GM12878 (cell line): ENCODE measurements at places on chromosomes 16 and 17.

DNA sequence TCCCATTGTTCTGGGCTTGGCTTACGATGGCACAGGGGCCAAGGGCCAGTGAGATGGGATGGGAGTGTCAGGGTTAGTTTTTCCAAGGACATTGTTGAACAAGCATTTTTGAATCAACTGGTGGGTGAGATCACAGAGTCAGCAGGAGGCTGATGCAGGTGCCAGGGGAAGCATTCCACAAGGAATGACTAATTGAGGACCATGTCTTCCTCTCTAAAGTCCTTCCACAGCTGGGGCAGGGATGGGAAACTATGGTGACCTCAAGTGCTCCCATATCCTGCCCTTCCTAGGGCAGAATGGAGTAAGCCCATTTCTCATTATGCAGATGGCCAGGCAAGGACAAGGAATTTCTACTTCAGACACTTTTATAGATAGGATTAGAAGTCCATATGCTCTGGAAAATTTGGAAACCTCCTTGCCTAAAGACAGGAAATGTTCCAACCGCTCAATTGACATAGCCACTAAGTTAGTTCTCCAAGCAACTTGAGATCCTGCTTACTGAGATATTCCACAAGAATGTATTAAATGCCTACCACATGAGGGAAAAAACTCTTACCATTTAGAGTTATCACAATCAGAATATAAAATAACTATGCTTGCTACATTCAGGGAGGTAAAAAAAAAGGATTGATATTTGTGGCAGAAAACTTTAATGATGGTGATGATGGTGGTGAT, 21.2 kb upstream of the ENGASE start:
- no peak for DNase-seq

- DNase-seq, result no peak
Observed at GRCh38 chr16:87410968-87411367, 18.8 kb downstream of the MAP1LC3B start.

GRCh38 chr16:2523801-2524231, 3.6 kb downstream of the AMDHD2 start:
- DNase-seq, result no peak

DNA sequence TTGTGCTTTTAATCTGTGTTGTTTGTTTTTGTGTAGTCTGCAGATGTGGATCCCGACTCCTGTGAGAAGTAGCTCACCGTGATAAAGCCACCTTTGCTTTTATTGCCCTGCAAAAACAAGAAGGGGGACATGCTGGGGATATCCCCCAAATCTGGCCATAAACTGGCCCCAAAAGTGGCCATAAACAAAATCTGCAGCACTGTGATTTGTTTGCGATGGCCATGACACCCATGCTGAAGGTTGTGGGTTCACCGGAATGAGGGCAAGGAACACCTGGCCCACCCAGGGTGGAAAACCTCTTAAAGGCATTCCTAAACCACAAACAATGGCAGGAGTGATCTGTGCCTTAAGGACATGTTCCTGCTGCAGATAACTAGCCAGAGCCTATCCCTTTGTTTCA, 15.1 kb downstream of the AHSP start:
- DNase-seq, result no peak

GRCh38 chr16:51376080-51376479, 225.0 kb upstream of the SALL1 start:
- no peak for DNase-seq

GRCh38 chr16:51939378-51939871, 607.5 kb downstream of the TOX3 start:
- DNase-seq, result no peak

- DNase-seq, result no peak
Observed at GRCh38 chr17:78130437-78131101, at the start of gene TMC8. TSS of gene TMC8 (plus strand) at chr17:78130771. CDS start at chr17:78131589, 818 bp downstream.

- DNase-seq, result no peak
Observed at GRCh38 chr17:82252511-82253178, 20.9 kb downstream of the CSNK1D start.

DNA sequence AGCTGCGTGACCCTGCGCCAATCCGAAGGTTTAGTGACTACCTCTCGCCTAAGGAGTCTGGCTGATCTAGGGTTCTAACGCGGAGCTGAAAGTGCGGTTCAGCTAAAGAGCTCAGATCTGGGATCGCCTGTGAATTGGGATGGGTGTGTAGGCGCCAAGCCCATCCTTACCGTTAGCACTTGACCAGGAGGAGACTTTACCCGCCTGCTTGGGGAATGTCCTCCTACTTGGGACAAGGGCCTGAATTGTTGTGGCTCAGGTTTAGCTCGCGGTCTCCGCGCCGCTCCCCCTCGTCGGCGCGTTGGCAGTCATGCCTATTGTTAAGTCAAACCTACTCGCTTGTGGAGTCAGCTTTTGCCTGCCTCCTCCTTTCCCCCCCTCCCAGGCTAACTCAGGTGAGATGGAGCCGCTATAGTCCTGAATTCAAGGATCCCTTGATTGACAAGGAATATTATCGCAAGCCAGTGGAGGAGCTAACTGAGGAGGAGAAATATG, 480 bp downstream of the MRPS7 start:
- no peak for DNase-seq

DNA sequence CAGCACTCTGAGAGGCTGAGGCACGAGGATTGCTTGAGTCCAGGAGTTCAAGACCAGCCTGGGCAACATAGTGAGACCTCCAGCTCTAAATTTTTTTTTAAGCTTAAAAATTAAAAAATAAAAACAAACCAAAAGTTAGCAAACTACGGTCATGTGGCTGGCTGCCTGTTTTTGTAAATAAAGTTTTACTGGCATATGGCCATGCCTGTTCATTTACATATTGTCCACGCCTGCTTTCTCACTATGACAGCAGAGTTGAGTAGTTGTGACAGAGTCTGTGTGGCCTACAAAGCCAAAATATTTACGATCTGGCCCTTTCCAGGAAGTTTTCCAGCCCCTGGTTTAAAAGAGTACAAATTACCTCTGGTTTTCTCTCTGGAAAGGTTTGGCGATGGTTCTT, 3.3 kb downstream of the SLX4 start:
- DNase-seq, result no peak

GRCh38 chr17:79135628-79136405, 61.2 kb downstream of the ENGASE start:
- no peak for DNase-seq

- no peak for DNase-seq
Observed at GRCh38 chr17:18259621-18260331, 686 bp upstream of the MIEF2 start.

DNA sequence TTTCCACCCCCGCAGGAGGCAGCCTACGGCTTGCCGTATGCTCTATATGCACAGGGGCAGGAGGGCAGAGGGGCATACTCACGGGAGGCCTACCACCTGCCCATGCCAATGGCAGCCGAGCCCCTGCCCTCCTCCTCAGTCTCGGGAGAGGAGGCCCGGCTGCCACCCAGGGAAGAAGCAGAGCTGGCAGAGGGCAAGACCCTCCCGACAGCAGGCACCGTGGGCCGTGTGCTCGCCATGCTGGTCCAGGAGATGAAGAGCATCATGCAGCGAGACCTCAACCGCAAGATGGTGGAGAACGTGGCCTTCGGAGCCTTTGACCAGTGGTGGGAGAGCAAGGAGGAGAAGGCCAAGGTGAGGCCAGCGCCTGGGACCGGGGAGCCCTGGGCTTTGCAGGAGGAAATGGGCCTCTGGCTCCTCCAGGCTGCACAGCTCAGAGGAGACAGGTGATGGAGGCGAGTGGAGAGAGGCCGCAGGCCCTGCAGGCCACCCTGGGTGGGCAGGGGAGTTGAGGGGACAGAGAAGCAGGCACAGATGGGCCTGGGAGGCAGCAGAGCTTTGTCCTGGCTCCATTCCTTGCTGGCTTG, 8.6 kb downstream of the SETD1A start:
- DNase-seq, result no peak

DNA sequence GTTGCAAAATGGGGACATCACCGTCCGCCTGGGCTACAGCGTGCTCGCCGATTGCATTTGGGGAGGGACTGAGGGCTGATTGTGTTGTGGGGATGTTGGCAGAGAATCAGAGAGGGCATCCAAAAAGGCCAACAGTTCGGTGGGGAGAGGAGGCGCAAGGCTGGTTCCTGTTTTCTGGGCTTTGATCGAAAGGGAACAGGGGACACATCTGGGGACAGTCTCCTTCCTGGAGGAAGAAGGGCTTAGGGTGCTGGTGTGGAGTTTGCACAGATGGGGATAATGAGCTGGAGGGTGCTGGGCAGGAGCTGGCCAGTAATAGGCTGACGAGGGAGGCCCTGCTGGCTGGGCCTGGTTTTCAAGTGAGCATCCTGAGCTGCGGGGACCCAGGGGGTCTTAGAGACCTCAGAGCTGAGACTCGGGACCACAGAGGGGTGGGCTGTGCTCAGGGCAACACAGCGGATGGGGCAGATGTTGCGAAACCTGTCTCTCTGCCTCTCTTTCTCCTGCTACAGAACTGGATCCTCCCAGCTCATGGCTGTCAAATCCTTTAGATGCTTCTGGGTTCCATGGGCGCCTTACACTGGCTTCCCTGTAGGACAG, 288.7 kb downstream of the SEC14L1 start:
- no peak for DNase-seq

- no peak for DNase-seq
Observed at GRCh38 chr16:84941921-84942320, 69.4 kb downstream of the ZDHHC7 start.

- no peak for DNase-seq
Observed at GRCh38 chr16:51812945-51813344, 661.9 kb upstream of the SALL1 start.

DNA sequence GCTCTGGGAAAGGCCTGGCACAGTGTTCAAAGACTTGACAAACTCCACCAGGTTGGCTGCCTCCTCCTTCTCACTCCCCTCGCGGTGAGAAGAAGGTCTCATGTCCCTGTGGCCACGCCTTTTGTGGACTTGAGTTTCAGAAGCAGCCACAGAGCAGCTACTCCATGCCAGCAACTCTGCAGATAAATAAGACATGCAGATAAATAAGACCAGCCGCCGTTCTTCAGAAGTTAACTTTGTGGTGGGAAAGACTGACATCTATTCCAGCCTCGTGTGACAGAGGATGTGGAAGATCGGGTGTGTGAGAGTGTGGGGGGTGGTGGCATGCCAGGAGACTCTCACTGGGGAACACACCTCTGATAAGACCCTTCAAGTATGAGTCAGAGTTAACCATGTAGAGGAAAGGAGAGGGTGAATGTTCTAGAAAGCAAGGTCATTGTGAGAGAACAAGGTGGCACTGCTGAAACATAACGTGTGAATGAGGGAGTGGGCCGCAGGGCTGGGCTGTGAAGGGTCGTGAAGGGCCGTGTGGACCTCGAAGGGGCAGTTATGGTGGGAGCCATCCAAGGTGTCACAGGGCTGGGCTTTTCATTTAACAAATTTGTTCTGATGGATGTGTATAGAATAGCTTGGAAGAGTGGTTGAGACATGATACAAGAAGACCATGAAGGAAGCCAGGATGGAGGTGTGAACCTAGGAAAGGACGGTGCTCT, 830 bp downstream of the SPACA3 start:
- DNase-seq, result no peak

- no peak for DNase-seq
Observed at GRCh38 chr17:20302246-20302917, 165.0 kb downstream of the LGALS9B start.

GRCh38 chr16:88992351-88993165, 15.6 kb upstream of the CBFA2T3 start:
- no peak for DNase-seq

DNA sequence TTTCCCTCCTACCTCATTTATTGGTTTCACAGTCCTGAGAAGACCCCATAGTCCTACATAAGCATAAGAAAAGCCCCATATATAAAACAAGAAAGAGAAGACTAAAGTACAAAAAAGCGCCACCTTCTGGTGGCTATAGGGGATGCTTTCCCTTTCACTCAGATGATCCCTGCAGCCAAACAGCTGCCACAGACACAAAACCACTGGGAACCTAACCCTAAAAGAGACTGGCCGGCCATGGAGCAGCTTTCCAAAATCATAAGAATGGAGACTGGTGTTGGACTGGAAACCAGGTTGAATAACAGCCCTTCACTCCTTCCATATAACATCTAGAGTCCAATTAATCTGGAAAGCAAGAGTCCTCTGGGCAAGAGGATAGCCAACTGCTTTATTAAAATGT, 11.4 kb downstream of the DYNC1LI2 start:
- no peak for DNase-seq

- peak; percentile 62 for DNase-seq
Observed at GRCh38 chr17:2814481-2815341, 18.5 kb downstream of the RAP1GAP2 start.

GRCh38 chr17:16484445-16485175, 7.4 kb downstream of the LRRC75A start:
- no peak for DNase-seq

- no peak for DNase-seq
Observed at GRCh38 chr16:27154705-27155521, 48.4 kb upstream of the KDM8 start.

DNA sequence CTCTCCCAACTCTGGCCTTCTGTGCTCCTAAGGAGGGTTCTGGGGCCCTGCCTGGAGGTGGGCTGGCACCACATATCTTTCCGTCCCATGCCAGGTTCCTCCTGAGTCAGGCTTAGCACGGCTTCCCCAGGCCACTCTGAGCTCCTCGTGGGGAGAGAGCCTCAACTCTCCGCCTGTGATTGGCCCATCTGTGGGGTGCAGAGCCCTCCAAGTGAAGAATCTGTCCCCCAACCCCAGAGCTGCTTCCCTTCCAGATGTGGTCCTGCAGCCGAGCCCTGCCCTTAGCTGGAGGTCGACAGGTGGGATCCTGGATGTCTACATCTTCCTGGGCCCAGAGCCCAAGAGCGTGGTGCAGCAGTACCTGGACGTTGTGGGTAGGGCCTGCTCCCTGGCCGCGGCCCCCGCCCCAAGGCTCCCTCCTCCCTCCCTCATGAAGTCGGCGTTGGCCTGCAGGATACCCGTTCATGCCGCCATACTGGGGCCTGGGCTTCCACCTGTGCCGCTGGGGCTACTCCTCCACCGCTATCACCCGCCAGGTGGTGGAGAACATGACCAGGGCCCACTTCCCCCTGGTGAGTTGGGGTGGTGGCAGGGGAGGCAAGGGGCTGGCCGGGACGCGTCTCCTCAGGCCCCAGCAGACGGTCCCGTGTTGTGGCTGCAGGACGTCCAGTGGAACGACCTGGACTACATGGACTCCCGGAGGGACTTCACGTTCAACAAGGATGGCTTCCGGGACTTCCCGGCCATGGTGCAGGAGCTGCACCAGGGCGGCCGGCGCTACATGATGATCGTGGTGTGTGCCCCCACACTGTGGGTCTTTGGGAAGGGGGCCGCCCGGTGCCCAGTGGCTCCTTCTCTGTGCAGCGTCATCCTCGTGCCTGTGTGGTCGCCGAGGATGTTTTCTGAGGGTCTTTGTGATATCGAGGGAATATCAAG, 6.9 kb downstream of the GAA start:
- no peak for DNase-seq

- no peak for DNase-seq
Observed at GRCh38 chr17:17789828-17790636, 46.8 kb downstream of the SREBF1 start.
